ENCODE measurements at places on chromosomes 4 and X.

- peaks cover 11% of the 10 kb centered on the region for H3K4me1 ChIP-seq
- peak within 1 kb of the TSS; percentile 91 for H3K4me3 ChIP-seq
- no peaks in the 10 kb centered on the region for H3K27me3 ChIP-seq
Measured at GRCh38 chr4:88697588-88698329, at the start of gene NAP1L5. TSS of gene NAP1L5 (minus strand) at chr4:88697829. CDS start at chr4:88697754, 75 bp downstream.

DNA sequence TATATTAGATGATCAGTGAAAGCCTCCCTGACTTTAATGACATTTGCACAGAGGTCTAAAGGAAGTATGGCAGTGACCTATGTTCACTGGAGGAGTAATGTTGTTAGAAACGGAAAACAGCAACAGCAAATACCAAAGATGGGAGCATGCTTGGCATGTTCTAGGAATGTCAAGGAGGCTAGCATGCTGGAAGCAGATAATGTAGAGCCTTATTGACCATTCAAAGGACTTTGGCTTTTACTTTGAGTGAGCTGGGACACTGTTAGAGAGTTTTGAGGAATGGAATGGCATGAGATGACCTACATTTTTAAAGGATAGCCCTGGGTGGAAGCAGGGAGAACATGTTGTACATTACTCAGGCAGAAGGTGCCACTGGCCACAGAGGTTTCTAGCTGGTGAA, 6.0 kb downstream of the RPA4 start:
- H3K36me3 ChIP-seq: no peaks in the 10 kb centered on the region
- no peaks in the 10 kb centered on the region for H3K4me1 ChIP-seq
- DNase-seq: no peak
- no peaks in the 10 kb centered on the region for H3K27me3 ChIP-seq

DNA sequence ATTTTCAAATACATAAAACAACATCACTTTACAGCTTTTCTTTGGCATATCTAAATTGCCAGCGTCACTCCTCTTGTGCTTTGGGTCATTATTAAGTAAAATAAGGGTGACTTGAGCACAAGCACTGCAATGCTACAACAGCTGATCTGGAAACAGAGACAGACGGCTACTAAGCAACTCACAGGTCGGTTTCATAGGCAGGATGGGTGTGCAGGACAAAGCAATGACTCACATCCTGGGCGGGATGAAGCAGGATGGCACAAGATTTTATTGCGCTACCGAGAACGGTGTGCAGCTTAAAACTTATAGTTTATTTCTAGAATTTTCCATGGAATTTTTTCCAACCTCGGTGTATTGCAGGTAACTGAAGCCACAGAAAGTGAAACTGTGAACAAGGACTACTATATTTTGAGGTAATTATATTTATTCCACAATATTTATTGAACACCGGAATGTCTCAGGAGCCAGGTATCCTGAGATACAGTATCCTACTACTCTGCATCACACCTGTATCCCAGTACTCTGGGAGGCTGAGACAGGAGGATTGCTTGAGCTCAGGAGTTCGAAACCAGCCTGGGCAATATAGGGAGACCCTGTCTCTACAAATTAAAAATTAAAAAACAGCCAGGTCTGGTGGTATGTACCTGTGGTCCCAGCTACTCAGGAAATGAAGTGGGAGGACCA, 215.5 kb downstream of the APBB2 start:
- no peak overlapping the region for H3K4me3 ChIP-seq
- no peaks in the 10 kb centered on the region for H3K27me3 ChIP-seq
- no peaks in the 10 kb centered on the region for H3K4me1 ChIP-seq
- H3K27ac ChIP-seq: no peak overlapping the region
- DNase-seq: no peak

DNA sequence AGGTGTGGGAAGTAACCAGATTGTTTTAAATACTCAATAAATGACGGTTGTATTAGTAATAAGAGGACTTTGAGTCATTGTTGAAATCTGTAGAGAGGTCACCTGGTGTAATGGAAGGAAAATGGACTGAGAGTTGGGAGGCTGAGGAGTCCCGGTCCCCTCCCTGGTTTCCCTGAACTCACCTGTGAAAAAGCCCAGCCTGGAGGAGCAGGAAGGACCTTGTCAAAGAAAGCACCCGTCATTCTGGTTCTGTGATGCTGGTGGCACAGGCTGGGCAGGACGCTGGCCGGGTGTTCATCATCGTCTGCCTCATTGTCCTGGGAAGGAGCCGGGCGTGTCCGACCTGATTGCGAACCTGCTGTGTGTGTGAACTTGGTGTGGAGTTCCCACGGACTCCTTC, 70.8 kb downstream of the SORCS2 start:
- no peak for DNase-seq
- H3K36me3 ChIP-seq: no peaks in the 10 kb centered on the region

DNA sequence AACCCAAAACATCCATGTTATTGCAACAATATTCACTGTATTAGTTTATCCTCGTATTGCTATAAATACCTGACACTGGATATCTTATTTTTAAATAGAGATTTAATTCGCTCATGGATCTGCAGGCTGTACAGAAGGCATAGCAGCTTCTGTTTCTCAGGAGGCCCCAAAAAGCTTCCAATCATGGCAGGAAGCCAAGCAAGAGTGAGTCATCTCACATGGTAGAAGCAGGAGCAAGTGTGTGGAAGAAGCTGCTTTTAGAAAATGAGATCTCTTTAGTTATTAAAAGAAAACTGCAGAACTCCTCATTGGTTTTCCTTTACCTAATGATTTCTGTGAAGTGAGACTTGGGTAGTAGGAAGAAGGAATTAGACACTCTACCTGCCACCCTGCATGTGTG, 16.4 kb downstream of the ZNF732 start:
- no peaks in the 10 kb centered on the region for H3K4me1 ChIP-seq
- no peaks in the 10 kb centered on the region for H3K36me3 ChIP-seq
- no peaks in the 10 kb centered on the region for H3K27me3 ChIP-seq
- no peak for DNase-seq

- H3K4me3 ChIP-seq: no peak overlapping the region
- H3K4me1 ChIP-seq: no peaks in the 10 kb centered on the region
- H3K27ac ChIP-seq: no peak overlapping the region
- no peaks in the 10 kb centered on the region for H3K36me3 ChIP-seq
- H3K27me3 ChIP-seq: no peaks in the 10 kb centered on the region
Measured at GRCh38 chrX:40120838-40121580, 23.3 kb upstream of the BCOR start.

DNA sequence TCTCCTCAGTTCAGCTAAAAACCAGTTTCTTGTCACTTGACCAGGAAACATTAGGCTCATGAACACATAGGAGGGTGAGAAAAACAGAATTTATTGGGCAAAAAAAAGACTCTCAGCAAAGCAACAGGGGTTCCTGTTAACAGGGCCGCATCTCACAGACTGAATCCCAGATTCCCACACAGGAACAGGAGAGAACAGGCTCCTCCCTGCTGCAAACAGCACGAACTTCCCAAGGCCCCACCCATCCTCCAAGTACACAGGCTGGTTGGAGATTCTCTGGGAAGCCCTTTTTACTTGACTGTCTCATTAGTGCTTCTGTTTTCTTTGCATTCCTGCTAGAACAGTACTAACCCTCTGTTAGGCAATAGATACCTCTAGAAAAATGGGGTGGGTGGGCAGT, 52.4 kb upstream of the IL21 start:
- H3K4me3 ChIP-seq: no peak overlapping the region
- DNase-seq: no peak
- peaks cover 3% of the 10 kb centered on the region for H3K36me3 ChIP-seq
- no peak overlapping the region for H3K27ac ChIP-seq

GRCh38 chr4:4913147-4913561, 53.7 kb downstream of the MSX1 start:
- no peak overlapping the region for H3K4me3 ChIP-seq
- peaks cover 34% of the 10 kb centered on the region for H3K27me3 ChIP-seq
- H3K27ac ChIP-seq: no peak overlapping the region
- no peak for DNase-seq
- H3K4me1 ChIP-seq: peaks cover 3% of the 10 kb centered on the region
- H3K36me3 ChIP-seq: no peaks in the 10 kb centered on the region

DNA sequence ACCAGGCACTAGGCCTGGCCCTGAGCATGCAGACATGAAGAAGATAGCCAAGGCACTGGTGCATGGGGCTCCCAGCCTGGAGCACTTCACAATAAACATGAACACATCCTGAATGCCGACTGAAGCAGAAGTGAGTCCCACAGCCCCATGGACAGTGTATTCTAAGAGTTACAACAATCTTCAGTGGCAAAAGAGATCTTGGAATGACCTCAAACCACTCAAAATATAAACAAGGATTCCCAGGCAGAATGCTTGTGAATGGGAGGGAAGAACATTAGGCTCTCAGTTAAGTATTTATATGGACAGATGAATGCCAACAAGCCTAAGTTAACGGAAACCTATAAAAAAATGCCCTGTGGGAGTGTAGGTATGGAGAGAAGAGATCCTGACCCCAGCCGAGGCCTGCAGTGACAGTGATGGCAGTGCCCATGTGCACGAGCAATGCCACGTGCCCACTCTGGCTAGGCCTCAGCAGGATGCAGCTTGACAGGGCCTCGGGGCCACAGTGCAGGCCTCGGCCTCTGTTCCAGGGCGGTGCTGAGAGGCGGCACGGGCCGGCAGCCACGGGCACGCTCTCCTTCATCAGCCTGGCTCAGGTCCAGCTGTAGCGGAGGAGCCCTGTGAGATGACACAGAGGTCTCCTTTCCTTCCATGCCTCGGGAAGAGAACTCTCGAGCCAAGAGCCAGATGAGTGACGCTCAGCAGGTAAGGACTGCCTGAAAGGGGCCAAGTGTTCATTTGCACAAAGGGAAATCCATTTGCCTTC, 49.2 kb downstream of the IRF2 start:
- no peaks in the 10 kb centered on the region for H3K27me3 ChIP-seq
- H3K4me1 ChIP-seq: peaks cover 56% of the 10 kb centered on the region
- H3K4me3 ChIP-seq: no peak overlapping the region
- H3K36me3 ChIP-seq: peaks cover 37% of the 10 kb centered on the region
- H3K27ac ChIP-seq: peak overlapping the region; percentile 86

GRCh38 chr4:53348046-53348445, 17.8 kb downstream of the SCFD2 start:
- H3K4me1 ChIP-seq: peaks cover 4% of the 10 kb centered on the region
- H3K36me3 ChIP-seq: peaks cover 9% of the 10 kb centered on the region
- H3K4me3 ChIP-seq: no peak overlapping the region
- DNase-seq: no peak
- H3K27ac ChIP-seq: no peak overlapping the region

- H3K4me3 ChIP-seq: no peak overlapping the region
- no peak overlapping the region for H3K27ac ChIP-seq
- peaks cover 7% of the 10 kb centered on the region for H3K27me3 ChIP-seq
Measured at GRCh38 chrX:53481816-53482465, 47.8 kb upstream of the HSD17B10 start.

- no peaks in the 10 kb centered on the region for H3K27me3 ChIP-seq
- H3K36me3 ChIP-seq: no peaks in the 10 kb centered on the region
- no peak overlapping the region for H3K4me3 ChIP-seq
- no peak for DNase-seq
Measured at GRCh38 chr4:120232050-120232449, 165.4 kb upstream of the MAD2L1 start.

- H3K4me3 ChIP-seq: no peak overlapping the region
- no peaks in the 10 kb centered on the region for H3K27me3 ChIP-seq
- no peak for DNase-seq
- peaks cover 5% of the 10 kb centered on the region for H3K4me1 ChIP-seq
- H3K36me3 ChIP-seq: peaks cover 10% of the 10 kb centered on the region
- H3K27ac ChIP-seq: no peak overlapping the region
Measured at GRCh38 chr4:74446193-74446868, 1.4 kb downstream of the AREG start.

DNA sequence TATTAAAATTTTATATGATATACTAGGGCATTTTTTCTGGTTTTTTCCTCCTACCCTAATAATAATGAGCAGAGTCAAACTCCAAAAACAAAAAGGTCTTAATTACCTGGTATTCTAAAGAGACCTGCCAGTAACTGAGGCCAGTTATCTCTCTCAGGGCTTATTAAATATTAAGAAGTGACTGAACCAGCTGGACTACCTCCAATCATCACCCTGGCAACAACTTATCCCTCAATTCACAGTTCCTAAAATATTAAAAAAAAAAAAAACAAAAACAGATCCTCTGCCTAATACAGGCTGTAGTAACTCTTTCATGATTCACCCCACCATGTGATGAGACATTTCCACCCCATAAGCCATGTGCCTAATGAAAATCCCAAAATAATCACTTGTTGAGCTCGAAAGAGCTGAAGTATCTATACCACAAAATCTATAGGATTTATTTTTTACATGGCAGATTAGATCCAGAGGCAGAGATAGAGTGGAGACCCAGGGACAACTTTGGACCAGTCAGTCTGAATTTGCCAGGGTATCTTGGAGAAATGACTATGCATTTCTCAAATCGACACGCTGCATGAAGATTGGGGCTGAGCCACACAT, 698.0 kb downstream of the FAT4 start:
- H3K4me3 ChIP-seq: no peak overlapping the region
- no peaks in the 10 kb centered on the region for H3K36me3 ChIP-seq
- no peaks in the 10 kb centered on the region for H3K27me3 ChIP-seq
- DNase-seq: no peak
- no peak overlapping the region for H3K27ac ChIP-seq

DNA sequence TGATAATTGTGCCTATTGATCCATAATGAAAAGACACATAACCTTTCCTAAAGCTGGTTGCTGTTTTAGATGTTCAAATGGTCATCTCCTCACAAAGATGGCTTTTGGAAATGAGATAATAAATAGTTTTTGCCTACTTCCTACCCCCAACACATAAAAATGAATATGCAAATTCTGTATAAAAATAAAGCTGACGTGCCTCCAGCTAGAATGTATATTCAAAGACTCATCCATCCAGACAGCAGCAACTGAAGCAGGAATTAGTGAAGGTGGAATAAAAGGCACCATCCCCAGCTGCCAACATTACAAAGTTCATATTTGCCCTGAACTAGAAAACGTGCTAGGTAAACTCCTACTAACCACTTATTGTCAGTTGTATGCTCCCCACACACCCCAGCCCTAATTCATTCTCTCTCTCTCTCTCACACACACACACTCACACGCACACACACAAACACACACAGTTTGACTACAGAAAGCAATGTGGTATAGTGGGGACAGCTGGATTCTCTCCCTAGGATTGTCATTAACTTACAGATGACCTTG, 53.6 kb downstream of the PCDH19 start:
- H3K36me3 ChIP-seq: no peaks in the 10 kb centered on the region
- no peak overlapping the region for H3K27ac ChIP-seq
- H3K4me1 ChIP-seq: no peaks in the 10 kb centered on the region
- no peak for DNase-seq
- H3K4me3 ChIP-seq: no peak overlapping the region

- peaks cover 8% of the 10 kb centered on the region for H3K4me1 ChIP-seq
- H3K36me3 ChIP-seq: no peaks in the 10 kb centered on the region
- DNase-seq: no peak
- H3K27me3 ChIP-seq: peaks cover 16% of the 10 kb centered on the region
- no peak overlapping the region for H3K27ac ChIP-seq
Measured at GRCh38 chr4:80333121-80333520, 2.4 kb upstream of the CFAP299 start.

- H3K36me3 ChIP-seq: no peaks in the 10 kb centered on the region
- DNase-seq: no peak
- peak overlapping the region; percentile 44 for H3K27ac ChIP-seq
- H3K4me3 ChIP-seq: peak overlapping the region; percentile 42
- H3K27me3 ChIP-seq: peaks cover 31% of the 10 kb centered on the region
Measured at GRCh38 chrX:68693481-68694434, 46.3 kb downstream of the STARD8 start.

GRCh38 chr4:88185906-88186305, 27.5 kb upstream of the ABCG2 start:
- DNase-seq: no peak
